ENCODE measurements at places on chromosomes 11 and 22.

- DNase-seq = peak; percentile 78
Observed at GRCh38 chr22:39900306-39901227, at the start of gene GRAP2. Gene GRAP2 (plus strand): TSS chr22:39901084. CDS start chr22:39947107, 46,023 bp downstream.

- DNase-seq = no peak
Observed at GRCh38 chr11:19576054-19576453, 136.6 kb upstream of the NAV2 start.

DNA sequence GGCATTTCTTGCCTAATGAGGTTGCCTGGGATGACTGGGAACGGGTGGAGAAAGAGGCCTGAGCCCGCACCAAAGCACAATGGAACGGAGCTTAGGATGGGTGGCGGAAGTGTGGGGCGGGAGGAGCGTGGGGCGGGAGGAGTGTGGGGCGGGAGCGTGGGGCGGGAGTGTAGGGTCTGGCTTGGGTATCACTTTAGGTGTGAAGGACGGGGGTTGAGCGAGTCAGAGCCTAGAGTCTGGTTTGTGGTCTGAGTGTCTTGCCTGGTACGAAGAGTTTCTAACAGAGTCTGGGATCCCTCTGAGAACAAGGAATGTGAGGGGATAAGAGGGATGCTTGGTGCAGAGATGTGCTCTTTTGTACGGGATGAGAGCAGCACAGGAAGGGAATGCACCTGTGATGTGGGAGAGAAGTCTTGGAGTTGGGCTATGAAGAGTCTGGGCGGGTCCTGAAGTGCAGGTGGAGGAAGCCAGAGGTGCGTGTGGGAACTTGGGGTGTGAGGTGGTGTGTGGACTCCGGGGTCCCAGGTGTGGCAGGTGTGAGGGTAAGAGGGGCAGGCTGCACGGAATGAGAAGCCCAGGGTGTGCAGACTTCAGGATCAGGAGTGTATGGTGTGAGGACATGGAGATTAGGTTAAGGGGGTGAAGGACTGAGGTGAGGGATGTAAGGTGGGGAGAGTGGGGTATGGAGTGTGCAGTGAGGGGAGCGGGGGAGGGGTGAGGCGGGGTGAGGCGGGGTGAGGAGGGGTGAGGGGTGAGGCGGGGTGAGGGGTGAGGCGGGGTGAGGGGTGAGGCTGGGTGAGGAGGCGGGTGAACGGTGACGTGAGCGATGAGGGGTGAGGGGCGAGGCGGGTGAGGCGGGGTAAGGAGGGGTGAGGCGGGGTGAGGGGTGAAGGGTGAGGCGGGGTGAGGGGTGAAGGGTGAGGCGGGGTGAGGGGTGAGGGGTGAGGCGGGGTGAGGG, 1.0 kb downstream of the SYCE3 start:
- no peak for DNase-seq

- DNase-seq = no peak
Observed at GRCh38 chr22:27142286-27142685, 484.9 kb downstream of the MIAT start.

DNA sequence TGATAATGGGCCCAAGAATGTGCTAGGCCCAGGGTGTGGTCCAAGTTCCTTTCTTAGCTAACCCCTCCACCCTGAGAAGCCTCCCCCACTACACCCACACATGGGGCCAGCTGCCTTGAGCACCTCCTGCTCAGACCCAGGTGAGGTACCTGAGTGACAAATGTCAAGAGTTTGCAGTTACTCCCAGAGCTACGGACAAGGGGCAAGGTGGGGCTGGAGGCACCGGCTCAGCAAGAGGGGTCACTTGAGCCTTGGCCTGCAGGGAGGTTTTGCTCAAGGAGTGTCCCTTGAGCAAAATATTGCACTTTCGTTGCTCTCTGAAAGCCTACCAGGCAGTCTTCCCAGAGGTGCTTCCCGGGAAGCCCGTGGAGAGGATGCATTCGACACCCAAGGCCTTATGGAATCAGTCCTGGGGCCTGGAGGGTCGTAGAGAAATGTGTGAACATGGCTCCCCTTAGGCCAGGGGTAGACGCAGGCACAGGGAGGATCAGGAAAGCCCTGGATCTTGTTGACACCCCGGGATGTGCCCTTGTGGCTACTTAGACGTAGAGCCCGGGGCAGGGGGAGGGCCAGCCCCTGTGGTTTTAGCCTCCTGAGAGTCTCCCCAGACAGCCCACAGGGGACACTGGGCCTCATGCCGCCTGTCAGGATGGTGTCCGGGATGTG, 114.2 kb downstream of the KCNQ1 start:
- DNase-seq = no peak

DNA sequence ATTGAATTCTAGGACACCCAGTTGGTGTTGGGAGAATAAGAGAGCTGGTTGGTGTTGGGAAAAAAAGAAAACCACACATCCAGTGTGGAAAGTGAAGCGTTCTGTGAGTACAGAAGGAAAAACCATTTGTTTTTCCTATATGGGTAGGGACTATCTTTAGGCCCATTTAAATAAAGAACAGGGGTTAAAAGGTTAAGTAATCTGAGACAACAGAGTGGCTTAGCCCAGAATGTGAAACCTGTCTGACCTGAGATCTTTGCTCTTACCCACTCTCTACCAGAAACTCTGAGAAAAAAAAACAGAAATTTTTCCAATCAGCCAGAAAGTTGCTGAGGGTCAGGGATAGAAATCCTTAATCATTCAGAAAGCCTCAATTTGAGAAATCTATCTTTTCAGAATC, 59.8 kb upstream of the LRRC55 start:
- DNase-seq = no peak

- DNase-seq = no peak
Observed at GRCh38 chr11:65574811-65575567, 864 bp upstream of the EHBP1L1 start.

DNA sequence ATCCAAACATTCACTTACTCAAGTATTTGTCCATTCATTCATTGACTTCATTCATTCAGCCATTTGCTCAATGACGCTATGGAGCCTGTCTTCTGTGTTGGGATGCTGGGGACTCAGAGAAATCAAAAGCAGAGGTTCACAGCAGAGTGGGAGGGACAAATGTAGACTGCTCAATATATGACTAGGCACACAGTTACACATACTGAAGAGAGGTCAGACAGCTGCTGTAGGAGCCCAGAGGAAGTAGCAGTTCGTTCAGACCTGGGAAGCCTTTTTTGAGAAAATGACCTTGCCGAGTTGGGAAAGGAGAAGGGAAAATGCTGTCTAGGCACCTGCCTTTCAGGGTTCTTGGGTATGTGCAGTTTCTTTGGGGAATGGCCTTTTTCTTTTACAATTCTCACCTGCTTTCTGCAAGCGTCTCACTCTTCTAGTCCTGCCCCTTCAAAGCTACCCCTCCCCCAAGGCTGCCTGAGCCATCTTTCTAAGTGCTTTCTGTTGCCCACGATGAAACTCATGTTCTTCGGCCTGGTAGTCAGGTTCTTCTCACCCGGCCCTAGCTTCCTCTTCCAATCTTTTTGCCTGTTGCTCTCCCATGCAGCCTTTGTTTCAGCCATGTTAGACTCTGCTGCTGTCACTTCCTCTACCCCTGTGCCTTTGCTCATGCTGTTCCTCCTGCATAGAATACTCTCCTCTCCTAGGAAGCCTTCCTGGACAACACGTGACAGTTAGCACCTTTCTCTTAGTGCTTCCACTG, 4.2 kb upstream of the UVRAG start:
- no peak for DNase-seq

DNA sequence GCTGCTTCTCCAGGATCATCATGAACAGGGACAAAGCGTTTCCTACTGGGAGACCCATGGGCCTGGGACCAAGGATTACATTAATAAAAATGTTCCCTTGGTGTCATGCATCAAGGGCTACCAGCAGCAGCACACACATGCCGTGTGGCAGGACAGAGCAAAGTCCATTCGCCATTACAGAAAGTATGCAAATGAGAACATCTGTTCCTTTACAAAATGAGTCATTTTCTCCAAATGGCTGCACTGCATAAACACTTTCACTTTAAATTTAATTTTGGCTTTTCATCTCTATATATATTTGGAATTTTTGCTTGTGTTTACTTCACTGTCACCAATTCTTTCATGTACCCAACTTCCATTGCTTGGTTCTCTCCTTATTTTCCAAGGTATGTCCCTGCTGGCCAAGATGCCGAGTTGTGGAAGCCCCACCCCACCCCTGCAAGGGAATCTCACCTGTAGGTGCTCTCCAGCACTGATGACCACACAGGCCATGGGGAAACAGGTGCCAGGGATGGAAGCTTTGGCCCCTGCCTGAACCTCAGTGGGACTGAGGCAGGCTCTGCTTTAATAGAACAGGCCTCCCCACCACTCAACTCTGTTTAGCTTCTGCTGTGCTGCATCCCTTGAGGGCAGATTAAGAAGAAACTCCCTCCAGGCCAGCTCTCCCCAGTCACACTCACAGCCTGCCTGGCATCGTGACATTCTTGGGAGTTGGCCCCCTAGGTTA, 15.6 kb upstream of the GNAZ start:
- DNase-seq = no peak

- no peak for DNase-seq
Observed at GRCh38 chr11:75199412-75199955, 41.1 kb upstream of the TPBGL start.

DNA sequence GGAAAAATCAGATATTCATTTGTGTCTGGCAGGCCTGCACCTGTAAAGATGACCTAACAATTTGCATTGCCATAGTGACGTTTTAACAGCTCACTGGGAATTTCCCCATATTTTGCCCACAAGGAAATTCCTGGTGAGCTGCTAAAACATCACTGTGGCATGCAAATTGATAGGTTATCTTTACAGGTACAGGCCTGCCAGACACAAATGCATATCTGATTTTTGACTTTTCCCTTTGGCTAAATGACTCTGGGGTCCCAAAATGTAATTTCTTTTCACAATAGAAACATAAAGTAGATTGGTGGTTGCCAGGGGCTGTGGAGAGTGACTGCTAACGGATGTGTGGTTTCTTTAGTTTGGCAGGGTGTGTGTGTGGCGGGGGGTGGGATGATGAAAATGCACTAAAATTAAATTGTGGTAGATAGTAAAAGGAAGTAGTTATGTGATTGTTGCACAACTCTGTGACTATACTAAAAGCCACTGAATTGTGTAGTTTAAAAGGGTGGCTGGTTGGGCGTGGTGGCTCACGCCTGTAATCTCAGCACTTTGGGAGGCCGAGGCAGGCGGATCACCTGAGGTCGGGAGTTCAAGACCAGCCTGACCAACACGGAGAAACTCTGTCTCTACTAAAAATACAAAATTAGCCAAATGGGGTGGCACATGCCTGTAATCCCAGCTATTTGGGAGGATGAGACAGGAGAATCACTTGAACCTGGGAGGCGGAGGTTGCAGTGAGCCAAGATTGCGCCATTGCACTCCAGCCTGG, 18.5 kb upstream of the FEZ1 start:
- DNase-seq = peak; percentile 39

- no peak for DNase-seq
Observed at GRCh38 chr11:73198677-73199076, 19.4 kb upstream of the P2RY2 start.

DNA sequence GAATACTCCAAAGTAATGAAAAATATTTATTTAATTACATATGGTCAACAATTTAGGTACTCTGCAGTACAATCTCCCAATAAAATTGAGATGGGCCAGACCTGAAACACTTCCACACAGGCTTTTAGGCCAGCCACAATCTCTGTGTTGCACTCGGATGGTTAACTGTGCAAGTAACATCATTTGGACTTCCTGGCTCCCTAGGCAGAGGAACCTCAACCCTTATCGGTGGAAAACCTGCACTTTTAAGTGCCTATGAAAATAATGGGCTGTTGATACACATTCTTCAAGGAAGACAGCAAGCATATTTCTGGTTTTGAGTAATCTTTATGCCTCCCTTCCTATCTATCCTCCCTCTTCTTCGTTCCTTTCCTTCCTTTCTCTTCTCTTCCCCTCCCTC, 343.1 kb downstream of the SOX6 start:
- DNase-seq = no peak

GRCh38 chr11:69552951-69553350, 71.5 kb downstream of the LINC01488 start:
- DNase-seq = no peak

DNA sequence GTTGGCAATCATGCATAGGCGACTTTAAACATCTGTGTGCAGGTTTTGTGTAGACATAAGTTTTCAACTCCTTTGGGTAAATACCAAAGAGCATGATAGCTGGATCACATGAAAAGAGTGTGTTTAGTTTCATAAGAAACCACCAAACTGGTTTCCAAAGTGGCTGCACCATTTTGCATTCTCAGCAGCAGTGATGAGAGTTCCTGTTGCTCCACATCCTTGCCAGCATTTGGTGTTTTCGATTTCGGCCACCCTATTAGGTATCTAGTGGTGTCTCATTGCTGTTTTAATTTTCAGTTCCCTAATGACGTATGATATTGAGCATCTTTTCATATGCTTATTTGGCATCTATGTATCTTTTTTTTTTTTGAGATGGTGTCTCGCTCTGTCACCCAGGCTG, 62.8 kb upstream of the CCND1 start:
- no peak for DNase-seq
